ENCODE measurements at places on chromosomes 7 and 10.

DNA sequence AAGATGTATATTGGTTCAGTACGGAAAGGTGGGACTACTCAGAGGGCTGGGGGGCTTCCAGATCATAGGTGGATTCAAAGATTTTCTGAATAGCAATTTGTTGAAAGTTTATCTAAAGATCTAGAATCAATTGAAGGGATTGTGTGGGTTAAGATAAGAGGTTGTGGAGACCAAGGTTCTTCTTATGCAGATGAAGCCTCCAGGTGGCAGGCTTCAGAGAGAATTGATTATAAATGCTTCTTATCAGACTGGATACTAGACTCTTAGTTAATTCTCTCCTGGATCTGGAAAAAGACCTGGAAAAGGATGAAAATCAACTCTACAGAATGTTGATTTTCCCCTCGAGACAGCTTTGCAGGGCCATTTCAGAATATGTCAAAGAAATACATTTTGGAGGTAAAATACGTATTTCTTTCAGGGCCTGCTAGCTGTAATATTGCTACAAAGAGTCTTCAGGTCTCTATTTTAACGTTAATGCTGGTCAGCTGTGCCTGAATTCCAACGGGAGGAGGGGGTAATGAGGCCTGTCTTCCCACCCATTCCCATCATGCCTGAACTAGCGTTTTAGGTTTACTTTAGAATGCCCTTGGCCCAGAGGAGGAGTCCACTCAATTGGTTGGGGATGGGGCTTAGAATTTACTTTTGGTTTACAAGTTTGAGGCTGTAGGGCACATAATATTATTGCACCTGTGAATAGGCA is 12.8 kb upstream of the GPR15LG start:
- H3K27me3 ChIP-seq = no peaks in the 10 kb centered on the region
- no peak overlapping the region for H3K27ac ChIP-seq
- no peak for DNase-seq
- H3K4me3 ChIP-seq = no peak overlapping the region

GRCh38 chr7:141945356-141945755 is 1.4 kb downstream of the CLEC5A start:
- H3K36me3 ChIP-seq = no peaks in the 10 kb centered on the region
- DNase-seq = no peak
- no peak overlapping the region for H3K27ac ChIP-seq
- H3K4me1 ChIP-seq = no peaks in the 10 kb centered on the region
- no peaks in the 10 kb centered on the region for H3K27me3 ChIP-seq
- no peak overlapping the region for H3K4me3 ChIP-seq

DNA sequence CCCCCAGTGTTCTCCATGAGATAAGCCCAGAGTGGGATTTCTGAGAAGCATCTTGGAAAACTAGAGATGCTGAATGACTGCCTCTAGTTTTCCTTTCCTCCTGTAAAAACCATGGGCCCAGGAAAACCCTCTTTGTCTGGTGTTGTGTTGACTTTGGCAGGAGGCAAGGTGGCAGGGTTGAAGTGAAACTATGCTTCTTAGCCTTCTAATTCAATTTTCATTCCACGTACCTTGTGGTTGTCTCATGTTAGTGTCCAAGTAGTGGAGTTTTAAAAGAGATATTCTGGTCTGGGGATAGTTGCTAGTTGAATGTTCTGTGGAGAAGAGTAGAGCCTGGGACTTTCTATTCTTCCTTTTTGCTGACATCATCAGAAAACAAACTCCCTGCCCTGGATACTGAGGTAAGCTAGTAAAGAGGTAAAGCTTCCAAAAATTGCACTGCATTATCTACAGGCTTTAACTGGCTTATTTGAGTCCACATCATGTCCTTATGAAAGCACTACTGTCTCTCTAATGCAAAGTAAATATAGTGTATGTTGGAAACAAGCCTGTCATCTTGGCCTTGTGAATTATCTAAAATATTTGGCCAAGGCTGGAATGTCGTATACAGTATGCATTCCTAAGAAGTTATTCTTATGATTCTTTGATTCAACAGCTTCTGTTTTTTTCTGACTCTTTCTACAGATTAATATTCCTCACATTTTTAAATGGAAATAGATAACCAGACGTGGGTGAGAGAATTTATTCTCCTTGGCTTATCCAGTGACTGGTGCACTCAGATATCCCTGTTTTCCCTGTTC is at the start of gene OR2F2:
Gene OR2F2 (plus strand): TSS at position 708 of the 800 bp plus-strand sequence. CDS start 0 bp downstream, at position 708.
- H3K4me1 ChIP-seq = no peaks in the 10 kb centered on the region
- no peak within 1 kb of the TSS for H3K27ac ChIP-seq
- no peaks in the 10 kb centered on the region for H3K36me3 ChIP-seq
- no peak within 1 kb of the TSS for H3K4me3 ChIP-seq
- no peaks in the 10 kb centered on the region for H3K27me3 ChIP-seq

DNA sequence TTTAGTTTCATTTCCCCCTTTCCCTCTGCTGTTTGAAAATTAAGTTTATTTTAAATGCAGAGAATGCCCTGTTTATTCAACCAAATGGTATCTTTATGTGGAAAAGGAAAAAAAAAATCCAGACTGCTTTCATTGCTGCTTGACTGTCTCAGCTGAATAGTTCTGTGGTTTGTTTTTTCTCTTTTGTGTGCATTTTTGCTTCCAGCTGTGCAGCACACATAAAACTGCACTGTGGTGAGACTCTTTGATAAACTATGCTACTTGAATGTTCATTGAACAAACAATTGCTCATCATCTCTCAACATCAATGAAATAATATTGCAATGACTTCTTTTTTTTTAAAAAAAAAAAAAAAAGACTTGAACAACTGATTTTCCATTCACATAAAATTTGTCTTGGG is 78.6 kb upstream of the GLI3 start:
- no peaks in the 10 kb centered on the region for H3K27me3 ChIP-seq
- H3K4me3 ChIP-seq = no peak overlapping the region
- DNase-seq = no peak
- H3K27ac ChIP-seq = no peak overlapping the region
- H3K36me3 ChIP-seq = no peaks in the 10 kb centered on the region
- no peaks in the 10 kb centered on the region for H3K4me1 ChIP-seq

- no peaks in the 10 kb centered on the region for H3K36me3 ChIP-seq
- DNase-seq = no peak
- H3K4me1 ChIP-seq = no peaks in the 10 kb centered on the region
- H3K4me3 ChIP-seq = peak overlapping the region; percentile 43
These were observed 448 bp downstream of the ITGA8 start for GRCh38 chr10:15719049-15719898.
